ENCODE measurements at places on chromosomes 13 and 19.

- no peak for DNase-seq
Observed at GRCh38 chr19:29268721-29269393, 55.9 kb upstream of the UQCRFS1 start.

GRCh38 chr13:99507986-99508385 lies 6.7 kb downstream of the TM9SF2 start:
- no peak for DNase-seq

GRCh38 chr13:98775844-98776598 lies 23.5 kb upstream of the SLC15A1 start:
- no peak for DNase-seq

DNA sequence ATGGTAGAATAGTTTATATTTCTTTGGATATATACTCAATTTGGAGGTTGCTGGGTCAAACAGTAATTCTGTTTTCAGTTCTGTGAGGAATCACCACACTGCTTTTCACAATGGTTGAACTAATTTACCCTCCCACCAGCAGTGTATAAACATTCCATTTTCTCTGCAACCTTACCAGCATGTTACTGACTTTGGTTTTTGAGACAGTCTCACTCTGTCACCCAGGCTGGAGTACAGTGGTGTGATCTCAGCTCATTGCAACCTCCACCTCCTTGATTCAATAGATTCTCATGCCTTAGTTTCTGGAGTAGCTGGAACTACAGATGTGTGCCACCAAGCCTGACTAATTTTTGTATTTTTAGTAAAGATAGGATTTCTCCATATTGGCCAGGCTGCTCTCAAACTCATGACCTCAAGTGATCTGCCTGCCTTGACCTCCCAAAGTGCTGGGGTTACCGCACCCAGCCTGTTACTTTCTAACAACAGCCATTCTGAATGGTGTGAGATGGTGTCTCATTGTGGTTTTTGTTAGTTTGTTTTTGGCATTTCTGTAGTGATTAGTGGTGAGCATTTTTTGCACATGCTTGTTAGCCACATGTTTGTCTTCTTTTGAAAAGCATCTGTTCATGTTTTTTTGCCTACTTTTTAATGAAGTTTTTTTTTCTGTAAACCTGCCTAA lies 12.5 kb downstream of the ZNF714 start:
- DNase-seq: no peak

DNA sequence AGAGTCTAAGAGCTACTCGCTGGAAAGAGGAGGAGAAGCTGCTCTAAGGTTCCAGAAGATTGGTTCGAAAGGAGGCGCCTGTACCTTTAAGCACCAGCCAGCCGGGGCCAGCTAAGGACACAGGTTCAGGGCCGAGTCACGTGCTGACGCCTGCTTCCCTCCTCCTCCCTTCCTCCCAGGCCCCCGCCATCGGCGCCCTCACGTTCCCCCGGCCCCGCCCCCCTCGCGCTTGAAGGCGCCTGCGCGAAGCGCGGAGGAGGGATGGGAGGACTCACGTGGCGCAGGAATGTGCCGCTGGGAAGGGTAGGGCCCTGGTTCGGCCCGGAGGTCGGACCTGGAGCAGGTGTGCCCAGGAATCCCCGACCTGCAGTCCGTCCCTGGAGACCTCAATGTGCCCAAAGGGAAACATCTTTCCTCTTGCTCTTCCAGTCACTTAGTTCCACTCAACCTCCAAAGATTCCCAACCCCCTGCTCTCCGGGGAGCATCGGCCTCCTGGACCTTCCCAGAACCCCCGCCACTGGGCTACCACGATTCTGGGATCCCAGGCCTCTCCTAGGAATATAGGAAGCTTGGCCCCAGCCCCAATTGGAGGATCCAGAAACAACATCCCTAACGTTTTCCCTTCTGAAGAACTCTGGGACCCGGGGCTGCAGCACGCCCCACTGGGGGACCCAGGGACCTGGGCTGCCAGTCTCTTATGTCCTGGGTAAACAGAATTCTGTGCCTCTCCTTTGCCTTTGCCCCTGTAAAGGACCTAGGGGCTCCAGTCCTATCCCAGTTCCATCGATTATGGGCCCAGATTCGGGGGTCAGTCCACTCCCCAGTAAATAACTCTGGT lies 2.5 kb downstream of the DBP start:
- peak; percentile 80 for DNase-seq

GRCh38 chr13:114067381-114067885 lies 65.0 kb downstream of the RASA3 start:
- no peak for DNase-seq

DNA sequence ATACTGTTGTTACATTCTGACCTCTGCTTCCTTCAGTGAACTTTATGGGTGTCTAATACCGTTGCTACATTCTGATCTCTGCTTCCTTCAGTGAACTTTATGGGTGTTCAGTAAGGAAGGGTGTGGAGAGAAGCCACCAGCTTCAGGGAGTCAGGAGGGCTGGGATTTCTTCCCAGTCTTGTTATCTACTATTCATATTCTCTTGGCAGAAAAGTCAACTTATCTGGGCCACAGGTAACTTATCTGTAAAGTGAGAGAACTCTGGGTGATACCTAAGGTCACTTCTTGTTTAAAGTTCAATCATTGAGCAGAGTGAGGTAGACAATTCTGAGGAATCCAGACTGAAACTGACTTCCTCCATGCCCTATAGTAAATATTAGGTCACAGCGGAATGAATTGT lies 71.2 kb upstream of the STK24 start:
- DNase-seq: no peak

Measured in cortex of kidney (tissue), 1 donor.